ENCODE measurements at places on chromosomes 1 and 21.

DNA sequence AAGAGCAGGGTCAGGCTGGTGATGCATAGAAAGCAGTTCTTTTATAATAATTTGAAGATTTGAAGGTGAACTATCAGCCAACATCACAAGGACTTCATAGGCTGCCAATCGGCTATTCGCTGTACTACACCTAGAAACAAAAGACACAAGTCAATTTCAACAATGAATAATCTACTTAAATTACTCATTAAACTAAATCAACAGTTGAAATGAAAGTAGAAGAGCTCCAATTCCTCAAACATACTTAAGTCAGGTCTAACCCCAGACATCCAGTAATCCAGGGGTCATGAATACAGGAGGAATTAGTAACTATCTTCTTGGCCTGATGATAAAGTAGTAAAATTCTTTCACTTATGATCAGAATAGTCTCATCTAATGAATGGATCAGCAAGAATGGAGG lies 64.5 kb downstream of the PCSK9 start:
- no peak for DNase-seq

- no peak for DNase-seq
Measured at GRCh38 chr1:227939791-227940771, 7.7 kb downstream of the WNT9A start.

GRCh38 chr1:236800623-236801022 lies 5.5 kb downstream of the MTR start:
- DNase-seq, result no peak

- no peak for DNase-seq
Measured at GRCh38 chr1:86441997-86442396, 18.0 kb downstream of the CLCA2 start.

- DNase-seq, result no peak
Measured at GRCh38 chr1:29269382-29269781, 33.1 kb downstream of the PTPRU start.

- DNase-seq, result peak; percentile 97
Measured at GRCh38 chr1:84690397-84691121, at the start of gene SSX2IP. TSS of gene SSX2IP (minus strand) at chr1:84690461. CDS start at chr1:84671219, 19,242 bp downstream.

DNA sequence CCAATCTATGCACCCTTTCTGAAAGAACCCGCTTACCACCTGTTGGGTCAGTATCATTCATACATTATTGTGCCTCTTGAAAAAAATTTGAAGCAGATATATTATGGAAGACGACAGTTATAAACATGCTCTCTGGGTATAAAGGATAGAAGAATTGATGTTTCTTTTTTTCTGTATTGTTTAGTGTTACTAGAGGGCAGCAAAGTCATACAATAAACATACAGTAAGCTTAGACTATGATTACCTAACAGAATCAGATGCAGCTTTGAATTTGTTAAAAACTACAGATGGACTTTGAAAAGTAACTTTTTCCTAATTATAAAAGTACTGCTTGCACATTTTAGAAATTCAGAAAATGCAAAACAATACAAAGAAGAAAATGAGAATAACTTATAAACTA lies 11.1 kb upstream of the PAXBP1 start:
- no peak for DNase-seq

DNA sequence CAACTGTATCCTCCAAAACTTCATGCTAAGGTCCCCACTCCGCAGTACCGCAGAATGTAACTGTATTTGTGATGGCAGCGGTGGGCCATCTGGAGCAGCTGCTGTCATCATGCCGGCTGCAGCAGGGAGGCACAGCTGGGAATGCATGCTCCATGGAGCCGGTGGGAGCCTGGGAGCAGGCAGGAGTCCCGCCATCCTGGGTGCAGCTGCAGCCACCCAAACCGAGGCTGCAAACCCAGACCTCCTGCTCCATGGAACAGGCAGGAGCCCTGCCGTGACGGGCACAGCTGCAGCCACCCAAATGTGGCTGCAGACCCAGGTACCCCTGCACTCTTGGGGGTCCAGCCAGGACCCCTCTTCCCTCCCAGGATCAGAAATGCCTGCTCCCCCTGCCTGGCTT lies 80.3 kb downstream of the SCMH1 start:
- DNase-seq, result no peak

DNA sequence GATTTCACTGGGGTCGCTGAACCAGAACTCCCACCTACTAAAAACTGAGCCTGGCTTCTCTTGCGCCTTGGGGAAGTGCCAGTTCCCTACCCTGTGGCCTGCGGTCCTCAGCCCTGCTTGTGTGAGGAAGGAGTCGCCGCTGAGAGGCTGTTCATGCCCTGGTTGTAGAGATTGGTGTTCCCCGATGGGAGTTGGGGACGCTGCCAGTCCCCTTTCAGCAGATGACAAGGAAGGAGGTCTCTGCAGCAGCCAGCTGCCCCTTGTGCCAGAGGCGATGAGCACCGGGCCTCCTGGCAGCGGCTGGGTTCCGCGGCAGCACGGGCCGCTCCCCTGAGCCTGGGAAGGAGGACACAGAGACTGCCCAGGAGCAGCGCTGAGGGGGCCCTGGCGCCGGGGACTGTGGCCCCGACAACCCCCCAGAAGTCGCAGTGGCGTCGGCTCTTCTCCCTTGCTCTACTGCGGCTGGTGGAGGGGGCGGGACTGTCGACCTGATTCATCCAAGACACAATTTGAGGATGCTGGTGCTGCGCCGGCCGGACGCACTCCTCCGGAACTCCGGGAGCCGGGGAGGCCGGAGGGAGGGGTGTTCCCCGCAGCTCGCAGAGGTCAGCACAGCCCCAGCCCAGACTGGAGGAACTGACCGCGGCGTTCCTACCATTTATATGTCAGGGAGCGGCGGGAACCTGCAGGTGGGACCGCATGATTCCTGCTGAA lies 12.0 kb upstream of the ADORA3 start:
- peak; percentile 26 for DNase-seq

DNA sequence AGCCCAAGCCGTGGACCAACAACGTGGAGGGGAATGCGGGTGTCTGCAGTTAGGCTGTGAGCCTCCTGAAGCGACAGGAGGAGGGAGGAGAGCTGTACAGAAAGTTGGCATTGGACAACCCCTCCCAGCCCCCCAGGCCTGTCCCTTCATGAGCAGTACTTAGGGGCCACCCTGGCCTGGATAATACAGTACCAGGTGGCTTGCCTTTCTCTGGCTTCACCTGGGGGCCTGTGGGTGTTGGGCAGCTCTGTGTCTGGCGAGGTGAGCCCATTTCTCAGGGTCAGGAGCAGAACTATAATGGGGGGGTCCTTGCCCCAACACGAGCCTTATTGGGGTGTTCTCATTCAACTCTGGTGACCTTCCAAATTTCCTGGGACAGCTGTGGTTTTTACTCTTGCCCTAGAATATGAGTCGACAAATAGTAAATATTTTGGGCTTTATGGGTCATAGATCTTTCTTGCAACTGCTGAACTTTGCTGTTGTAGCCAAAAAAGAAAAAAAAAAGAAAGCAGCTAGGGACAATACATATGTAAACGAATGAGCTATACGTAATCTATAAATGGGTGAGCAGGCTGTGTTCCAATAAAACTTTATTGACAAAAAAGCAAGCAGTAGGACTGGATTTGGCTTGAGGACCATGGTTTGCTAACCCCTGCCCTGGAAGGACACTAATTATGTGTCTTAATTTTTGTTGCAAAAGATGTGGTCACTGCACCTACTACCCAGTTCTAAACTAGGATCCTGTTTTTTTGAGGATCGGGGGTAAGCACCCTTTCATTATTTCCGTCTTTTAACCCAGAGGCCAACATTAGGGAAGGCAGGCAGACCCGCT lies 11.4 kb downstream of the COQ8A start:
- no peak for DNase-seq

DNA sequence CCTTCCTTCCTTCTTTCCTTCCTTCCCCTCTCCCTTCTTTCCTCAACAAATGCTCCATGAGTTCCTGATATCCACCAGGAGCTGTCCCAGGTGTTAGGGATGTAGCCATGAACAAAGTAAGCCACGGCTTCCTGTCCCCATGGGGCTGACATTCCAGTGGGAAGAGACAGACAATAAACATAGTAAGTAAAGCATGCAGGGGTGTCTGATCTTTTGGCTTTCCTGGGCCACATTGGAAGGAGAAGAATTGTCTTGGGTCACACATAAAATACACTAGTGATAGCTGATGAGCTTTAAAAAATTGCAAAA lies 81.5 kb upstream of the ZBTB40 start:
- DNase-seq, result no peak

GRCh38 chr1:12167493-12168429 lies 970 bp downstream of the TNFRSF1B start:
- peak; percentile 41 for DNase-seq

- no peak for DNase-seq
Measured at GRCh38 chr1:20070357-20070756, 363 bp downstream of the PLA2G5 start.

- DNase-seq, result peak; percentile 81
Measured at GRCh38 chr21:33229784-33230544, at the start of gene IFNAR2. TSS of gene IFNAR2 (plus strand) at chr21:33229938. CDS start at chr21:33241923, 11,985 bp downstream.

- DNase-seq, result no peak
Measured at GRCh38 chr1:152392909-152393308, 21.2 kb downstream of the CRNN start.

DNA sequence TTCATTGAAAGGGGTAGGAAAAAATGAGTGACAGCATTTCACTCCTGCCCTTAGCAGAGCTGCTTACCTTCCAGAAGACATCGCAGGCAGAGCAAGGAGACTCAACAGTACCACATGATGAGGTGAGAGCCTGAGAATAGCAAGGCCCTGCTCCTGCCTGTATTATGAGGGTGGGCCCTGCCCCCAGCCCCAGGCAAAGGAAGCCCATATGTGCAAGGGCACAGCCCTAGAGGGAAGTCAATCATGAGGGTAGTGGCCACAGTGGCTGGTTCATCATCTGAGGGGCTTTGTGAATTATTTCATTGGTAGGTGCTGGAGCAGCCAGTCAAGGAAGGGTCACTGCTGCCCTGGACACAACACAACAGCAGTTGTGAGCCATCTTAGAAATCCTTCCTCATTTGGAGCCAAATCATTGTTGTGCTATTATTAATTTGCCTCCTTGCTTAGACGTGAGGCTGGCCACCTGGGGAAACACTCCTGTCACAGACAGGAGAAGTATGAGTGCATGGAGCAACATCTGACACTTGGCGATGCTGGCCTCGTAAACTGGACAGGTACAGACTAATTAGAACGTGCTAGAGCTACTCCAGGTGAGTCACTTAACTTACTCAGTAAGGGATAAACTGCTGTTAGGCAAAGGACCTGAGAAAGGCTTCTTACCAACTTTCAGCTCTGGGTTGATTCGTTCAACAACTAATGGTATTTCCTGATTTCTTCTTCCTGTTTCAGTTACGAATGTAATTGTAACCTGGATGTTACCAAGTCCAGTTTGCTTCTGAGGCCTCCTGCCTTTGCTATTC lies 22.7 kb upstream of the ACBD6 start:
- DNase-seq, result no peak

GRCh38 chr1:204459706-204460105 lies 34.9 kb downstream of the PIK3C2B start:
- no peak for DNase-seq

DNA sequence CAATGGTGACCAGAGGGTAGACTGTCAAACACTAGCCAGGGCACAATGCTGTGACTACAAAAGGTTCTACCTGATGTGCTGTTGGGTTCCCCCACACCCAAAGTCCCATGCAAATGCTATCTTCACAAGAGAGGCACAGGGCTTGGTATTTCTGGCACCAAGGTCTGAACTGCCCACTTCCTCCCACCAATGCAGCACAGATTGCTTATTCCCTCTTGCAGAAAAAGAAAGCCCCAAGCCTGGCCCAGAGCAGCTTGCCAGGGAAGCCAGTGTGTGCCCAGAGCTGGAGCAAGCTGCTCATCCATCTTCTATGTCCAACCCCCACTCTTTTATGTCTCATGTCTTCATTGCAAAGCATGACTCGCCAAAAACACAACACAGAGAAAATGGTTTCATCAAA lies 149.4 kb upstream of the CAMK1G start:
- no peak for DNase-seq

DNA sequence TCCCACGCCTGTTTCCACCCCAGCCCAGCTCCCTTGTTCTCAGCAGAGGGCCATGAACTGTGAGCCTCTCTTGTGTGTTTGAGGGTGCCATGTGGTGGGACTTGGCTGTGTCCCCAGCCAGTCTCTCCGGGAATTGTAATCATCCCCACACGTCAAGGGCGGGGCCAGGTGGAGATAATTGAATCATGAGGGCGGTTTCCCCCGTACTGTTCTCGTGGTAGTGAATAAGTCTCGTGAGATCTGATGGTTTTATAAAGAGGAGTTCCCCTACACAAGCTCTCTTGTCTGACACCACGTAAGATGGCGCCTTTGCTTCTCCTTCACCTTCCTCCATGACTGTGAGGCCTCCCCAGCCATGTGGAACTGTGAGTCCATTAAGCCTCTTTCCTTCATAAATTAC lies 57.2 kb upstream of the COL6A2 start:
- DNase-seq, result no peak

GRCh38 chr1:67209521-67209920 lies 43.3 kb downstream of the IL23R start:
- no peak for DNase-seq

- DNase-seq, result no peak
Measured at GRCh38 chr21:42117967-42118780, 47.1 kb downstream of the UMODL1 start.

DNA sequence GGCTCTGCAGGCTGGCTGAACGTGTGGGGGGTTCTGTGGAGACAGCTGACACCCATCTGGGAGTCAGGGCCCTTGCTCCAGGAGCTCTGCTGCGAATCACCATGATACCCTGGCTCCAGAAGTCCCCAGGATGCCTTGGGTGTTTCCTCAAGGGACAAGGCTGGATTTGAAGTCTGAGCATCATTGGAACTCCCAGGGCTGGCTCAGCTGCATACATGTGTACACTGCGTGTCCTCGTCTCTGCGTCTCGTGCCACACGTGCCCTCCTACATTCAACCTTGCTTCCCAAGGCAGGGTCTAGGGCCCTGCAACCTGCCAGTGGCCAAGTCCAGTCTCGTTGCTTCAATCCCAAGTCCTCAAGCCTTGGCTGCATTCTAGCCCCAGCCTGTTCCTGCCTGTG lies 11.7 kb downstream of the CSF1 start:
- DNase-seq, result no peak

GRCh38 chr21:32386195-32386870 lies 6.5 kb downstream of the URB1 start:
- DNase-seq, result no peak

DNA sequence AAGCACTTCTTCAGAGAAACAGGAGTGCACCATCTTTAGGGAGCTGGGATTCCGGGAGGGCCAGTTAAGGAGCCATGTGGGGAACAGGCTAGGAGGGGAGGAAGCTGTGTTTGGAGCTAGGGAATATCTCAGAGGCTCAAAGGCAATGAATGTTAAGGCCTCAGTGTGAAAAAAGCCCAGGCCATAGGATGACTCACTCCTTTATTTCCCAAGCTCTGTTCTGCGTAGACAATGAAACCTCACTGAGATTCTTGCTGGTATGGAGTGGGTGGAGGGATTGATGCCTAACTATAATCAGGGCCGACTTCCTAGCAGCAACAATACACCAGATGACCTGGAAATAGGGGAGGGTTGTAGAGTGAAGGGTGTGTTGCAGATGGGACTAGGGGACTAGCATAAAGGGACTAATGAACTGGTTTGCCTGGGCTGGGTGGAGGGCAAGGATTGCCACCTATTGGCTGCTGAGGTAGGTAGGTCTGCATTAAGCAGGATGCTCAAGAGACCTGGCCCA lies 2.1 kb downstream of the GNAT2 start:
- no peak for DNase-seq
